Naive thymus-derived CD8-positive, alpha-beta T cell (primary cell): ENCODE measurements at places on chromosomes 13 and 19. TPM values are rescaled to one million over a fixed set of nuclear protein-coding genes. Genes with fewer than 3 reads are reported as not detected.

DIS3 gene
- 40.8 TPM for total RNA-seq

ZNF415 gene
- 5.1 TPM for total RNA-seq

POLR2I gene
- 48.8 TPM for total RNA-seq

CD70 gene
- not detected for total RNA-seq

- peaks cover 4% of the 10 kb centered on the region for H3K36me3 ChIP-seq
- peaks cover 1% of the 10 kb centered on the region for H3K27me3 ChIP-seq
- H3K4me1 ChIP-seq, result no peaks in the 10 kb centered on the region
Measured at GRCh38 chr13:33057019-33057780, 41.0 kb downstream of the KL start.

DNA sequence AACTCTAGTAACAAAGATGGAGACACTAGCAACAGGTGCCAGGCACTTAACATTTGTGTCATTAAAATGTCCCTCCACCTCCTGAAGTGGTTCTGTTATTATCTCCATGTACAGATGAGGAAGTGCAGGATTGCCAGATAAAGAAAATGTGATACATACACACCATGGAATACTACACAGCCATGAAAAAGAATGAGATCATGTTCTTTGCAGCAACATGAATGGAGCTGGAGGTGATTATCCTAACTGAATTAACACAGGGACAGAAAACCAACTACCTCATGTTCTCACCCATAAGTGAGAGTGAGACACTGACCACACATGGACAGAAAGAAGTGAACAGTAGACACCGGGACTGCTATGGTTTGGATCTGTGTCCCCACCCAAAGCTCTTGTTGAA is 60.5 kb downstream of the ZNF557 start:
- no peaks in the 10 kb centered on the region for H3K27me3 ChIP-seq
- H3K4me1 ChIP-seq, result no peaks in the 10 kb centered on the region
- H3K36me3 ChIP-seq, result no peaks in the 10 kb centered on the region
- no peak for DNase-seq

GRCh38 chr13:42814868-42815267 is 33.5 kb downstream of the FAM216B start:
- H3K4me3 ChIP-seq, result no peak overlapping the region
- peaks cover 8% of the 10 kb centered on the region for H3K36me3 ChIP-seq
- H3K4me1 ChIP-seq, result peaks cover 2% of the 10 kb centered on the region
- no peak for DNase-seq

GRCh38 chr13:109989155-109989554 is 202.8 kb upstream of the IRS2 start:
- no peak overlapping the region for H3K27ac ChIP-seq
- no peak overlapping the region for H3K4me3 ChIP-seq
- H3K36me3 ChIP-seq, result no peaks in the 10 kb centered on the region
- DNase-seq, result no peak
- no peaks in the 10 kb centered on the region for H3K4me1 ChIP-seq

DNA sequence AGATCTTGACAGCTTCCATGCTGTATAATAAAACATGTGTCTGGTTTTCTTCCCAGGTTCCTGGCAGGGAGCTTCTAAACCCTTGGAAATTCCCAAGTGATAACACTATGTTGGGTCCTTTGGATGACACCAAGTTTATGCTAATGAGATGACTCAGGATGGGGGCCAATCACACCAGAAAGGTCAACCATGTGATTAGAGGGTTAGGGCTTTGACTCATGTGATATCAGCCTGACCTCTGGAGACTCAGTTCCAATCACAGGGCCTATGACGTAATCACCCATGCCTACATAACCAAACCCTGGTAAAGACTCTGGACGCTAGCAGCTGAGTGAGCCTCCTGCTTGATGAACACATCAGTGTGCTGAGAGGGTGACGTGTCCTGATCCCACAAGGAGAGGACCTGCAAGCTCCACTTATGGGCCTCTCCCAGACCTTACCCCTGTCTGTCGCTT is 203.6 kb downstream of the DCLK1 start:
- H3K27ac ChIP-seq, result no peak overlapping the region
- no peak for DNase-seq
- H3K4me3 ChIP-seq, result no peak overlapping the region
- peaks cover 3% of the 10 kb centered on the region for H3K27me3 ChIP-seq
- H3K4me1 ChIP-seq, result no peaks in the 10 kb centered on the region
- H3K36me3 ChIP-seq, result no peaks in the 10 kb centered on the region

DNA sequence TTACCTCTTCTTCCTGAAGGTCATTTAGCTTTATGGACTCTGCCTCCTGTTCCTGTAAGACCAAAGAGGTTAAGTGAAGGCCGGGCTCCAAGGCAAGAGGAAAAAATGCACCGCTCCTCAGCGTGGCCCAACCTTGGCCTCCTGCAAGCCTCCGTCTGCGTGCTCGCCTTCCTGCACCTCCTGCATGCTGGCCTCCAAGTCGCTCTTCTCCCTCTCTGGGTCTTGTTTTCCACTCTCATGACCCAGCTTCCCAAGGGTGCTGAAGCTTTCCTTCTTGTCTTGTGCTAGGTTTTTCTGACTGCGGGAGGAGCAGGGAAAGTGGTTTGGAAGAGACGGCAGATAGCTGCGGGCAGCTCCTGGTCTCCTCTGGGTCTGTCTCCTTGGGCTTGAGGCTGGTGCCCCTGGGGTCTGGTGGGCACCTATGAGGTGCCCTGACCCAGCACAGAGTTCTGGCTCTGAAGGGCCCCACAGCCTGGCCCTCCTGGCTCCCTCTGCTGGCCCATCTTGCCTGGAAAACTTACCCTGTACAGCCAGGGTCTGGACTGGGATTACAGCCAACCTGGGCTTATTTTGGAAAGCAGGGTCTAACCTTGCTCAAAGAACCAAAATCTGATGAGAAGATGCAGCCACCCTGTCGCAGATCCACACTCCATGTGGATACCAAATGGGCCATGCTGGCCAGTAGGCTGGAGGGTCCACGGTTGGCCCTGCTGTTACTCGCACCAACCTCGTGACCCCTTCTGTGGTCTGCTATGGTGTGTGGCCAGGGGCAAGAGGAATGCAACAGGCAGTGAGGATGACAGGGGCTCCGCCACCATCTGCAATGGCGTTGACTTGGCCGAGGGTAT is 5.2 kb downstream of the C13orf46 start:
- H3K4me1 ChIP-seq, result no peaks in the 10 kb centered on the region
- DNase-seq, result no peak
- peaks cover 3% of the 10 kb centered on the region for H3K36me3 ChIP-seq
- H3K4me3 ChIP-seq, result no peak overlapping the region
- H3K27ac ChIP-seq, result no peak overlapping the region

DNA sequence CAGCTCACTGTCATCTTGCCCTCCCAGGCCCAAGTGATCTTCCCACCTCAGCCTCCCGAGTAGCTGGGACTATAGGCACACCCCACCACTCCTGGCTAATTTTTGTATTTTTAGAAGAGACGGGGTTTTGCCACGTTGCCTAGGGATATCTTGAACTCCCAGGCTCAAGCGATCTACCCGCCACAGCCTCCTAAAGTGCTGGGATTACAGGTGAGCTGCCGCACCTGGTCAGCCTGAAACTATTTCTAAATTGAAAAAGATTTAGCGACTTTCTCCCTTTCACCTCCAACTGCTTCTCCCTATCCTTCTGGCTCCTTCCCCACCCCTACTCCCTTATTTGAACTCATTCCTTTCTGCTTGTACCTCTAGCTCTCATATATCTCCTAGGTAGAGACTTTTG is 19.8 kb upstream of the NAA16 start:
- peak overlapping the region; percentile 66 for H3K27ac ChIP-seq
- no peaks in the 10 kb centered on the region for H3K27me3 ChIP-seq
- H3K4me3 ChIP-seq, result no peak overlapping the region
- no peak for DNase-seq
- peaks cover 4% of the 10 kb centered on the region for H3K36me3 ChIP-seq

- no peak overlapping the region for H3K27ac ChIP-seq
- no peak for DNase-seq
- peaks cover 6% of the 10 kb centered on the region for H3K27me3 ChIP-seq
- H3K4me1 ChIP-seq, result no peaks in the 10 kb centered on the region
- H3K36me3 ChIP-seq, result no peaks in the 10 kb centered on the region
Measured at GRCh38 chr13:78029901-78030300, 111.3 kb upstream of the EDNRB start.

- H3K4me1 ChIP-seq, result peaks cover 12% of the 10 kb centered on the region
- H3K27ac ChIP-seq, result peak overlapping the region; percentile 31
- peak overlapping the region; percentile 14 for H3K4me3 ChIP-seq
- no peaks in the 10 kb centered on the region for H3K27me3 ChIP-seq
- no peaks in the 10 kb centered on the region for H3K36me3 ChIP-seq
Measured at GRCh38 chr19:3479177-3479833, 1.0 kb downstream of the SMIM24 start.

DNA sequence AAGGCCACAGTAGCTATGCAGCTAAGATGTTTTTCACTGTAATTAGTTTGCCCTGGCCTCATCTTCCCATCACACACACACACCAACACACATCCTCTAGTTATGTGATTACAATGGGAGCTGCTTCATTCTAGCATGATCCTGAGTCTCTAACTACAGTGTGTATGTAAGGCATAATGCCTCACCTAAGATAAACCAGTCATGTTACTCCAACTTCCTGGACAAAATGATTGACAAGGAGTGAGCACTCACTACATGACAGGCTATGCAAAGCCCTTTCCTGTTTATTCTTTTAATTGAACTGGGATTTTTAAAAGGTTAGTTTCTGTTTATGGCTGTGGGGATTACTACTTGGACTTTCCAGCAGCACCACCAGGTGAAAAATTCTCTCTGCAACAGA is 400.8 kb upstream of the ATXN8OS start:
- no peak overlapping the region for H3K27ac ChIP-seq
- H3K4me1 ChIP-seq, result no peaks in the 10 kb centered on the region
- DNase-seq, result no peak
- H3K27me3 ChIP-seq, result no peaks in the 10 kb centered on the region
- no peak overlapping the region for H3K4me3 ChIP-seq
- no peaks in the 10 kb centered on the region for H3K36me3 ChIP-seq

- no peaks in the 10 kb centered on the region for H3K4me1 ChIP-seq
- H3K4me3 ChIP-seq, result no peak overlapping the region
- no peak for DNase-seq
- no peak overlapping the region for H3K27ac ChIP-seq
- no peaks in the 10 kb centered on the region for H3K36me3 ChIP-seq
- H3K27me3 ChIP-seq, result no peaks in the 10 kb centered on the region
Measured at GRCh38 chr13:80000684-80001509, 340.0 kb downstream of the SPRY2 start.

DNA sequence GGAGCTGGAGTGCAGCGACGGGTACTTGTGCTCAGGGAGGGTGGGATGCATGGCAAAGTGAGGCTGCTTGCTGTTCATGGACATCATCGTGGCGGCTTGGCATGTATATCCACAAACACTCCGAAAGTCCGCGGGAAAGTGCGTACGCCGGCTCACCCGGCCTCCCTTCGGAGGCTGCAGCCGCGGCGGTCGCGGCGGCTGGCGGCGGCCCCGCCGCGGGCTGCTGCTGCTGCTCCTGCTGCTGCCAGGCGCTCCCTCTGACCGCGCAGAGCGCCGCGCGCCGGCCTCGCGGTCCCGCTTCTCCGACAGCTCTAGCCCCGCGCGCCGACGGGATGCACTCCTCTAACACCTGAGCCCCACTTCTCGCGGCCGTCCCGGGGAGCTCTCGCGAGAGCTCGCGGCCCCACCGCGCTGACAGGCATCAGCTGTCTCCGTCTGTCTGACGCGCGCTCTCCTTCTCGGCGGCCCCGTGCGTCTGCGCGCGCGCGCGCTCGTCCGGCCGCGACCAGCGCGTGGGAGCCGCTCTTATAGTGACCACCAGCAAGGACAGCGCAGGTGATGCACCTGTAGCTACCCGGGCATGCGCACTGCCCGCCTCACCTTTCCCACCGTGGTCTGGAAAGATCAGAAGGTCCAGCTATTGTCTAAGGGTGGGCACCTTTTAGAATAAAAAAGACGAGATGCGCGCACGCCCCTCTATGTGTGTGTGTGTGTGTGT is at the start of gene POU4F1:
Gene POU4F1, minus strand, starts transcription at position 313 of the 718 bp plus-strand sequence. Its CDS starts 226 bp downstream, at position 87.
- H3K27me3 ChIP-seq, result peaks cover 77% of the 10 kb centered on the region
- peak; percentile 23 for DNase-seq
- H3K4me3 ChIP-seq, result peak within 1 kb of the TSS; percentile 87
- peaks cover 4% of the 10 kb centered on the region for H3K36me3 ChIP-seq
- peak within 1 kb of the TSS; percentile 41 for H3K27ac ChIP-seq

DNA sequence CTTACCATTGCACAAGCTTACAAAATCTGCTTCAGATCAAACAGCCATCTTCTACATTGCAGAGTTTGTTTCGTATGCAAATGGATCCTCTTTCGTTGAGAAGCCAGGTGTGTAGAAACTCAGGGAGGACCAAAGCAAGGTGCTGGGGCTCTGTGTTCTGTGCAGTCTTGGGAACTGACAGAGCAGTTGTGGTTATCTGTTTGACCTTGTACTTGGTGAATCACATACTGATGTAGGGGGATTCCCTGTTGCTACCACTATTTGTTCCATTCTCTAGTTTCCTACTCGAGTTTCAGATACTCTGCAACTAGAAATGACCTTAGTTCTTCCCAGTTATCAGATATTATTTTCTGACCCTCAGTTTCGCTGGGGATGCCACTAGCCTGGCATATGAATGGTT is 95.2 kb upstream of the CLDN10 start:
- peaks cover 13% of the 10 kb centered on the region for H3K4me1 ChIP-seq
- H3K27me3 ChIP-seq, result peaks cover 4% of the 10 kb centered on the region
- H3K36me3 ChIP-seq, result peaks cover 15% of the 10 kb centered on the region
- no peak for DNase-seq

DNA sequence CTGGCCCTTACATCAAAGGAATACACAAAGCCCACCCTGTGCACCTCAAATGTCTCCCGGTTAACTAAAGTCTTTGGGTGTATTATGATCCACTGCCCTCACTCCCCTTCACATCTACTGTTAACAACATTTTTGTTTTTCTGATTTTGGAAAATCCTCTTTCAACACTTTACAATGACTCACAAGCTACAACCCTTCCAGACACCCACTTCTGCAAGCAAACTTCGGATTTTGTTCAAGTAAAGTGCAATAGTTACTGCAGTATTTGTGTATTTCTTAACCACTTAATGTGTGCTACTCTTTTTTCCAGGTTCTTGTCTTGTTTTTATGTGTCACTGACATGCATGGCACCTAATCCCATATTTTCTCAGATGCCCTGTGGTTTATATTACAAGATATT is 101.1 kb downstream of the EDNRB start:
- no peak overlapping the region for H3K27ac ChIP-seq
- H3K27me3 ChIP-seq, result peaks cover 7% of the 10 kb centered on the region
- H3K4me3 ChIP-seq, result no peak overlapping the region
- no peak for DNase-seq
